Activated naive CD4-positive, alpha-beta T cell treated with anti-CD3 and anti-CD28 coated beads, Interleukin-2, amount 50 U/mL, for 72 hours (primary cell): ENCODE measurements at places on chromosomes 1 and 21. TPM values are rescaled to one million over a fixed set of nuclear protein-coding genes. Genes with fewer than 3 reads are reported as not detected.
A peak's percentile ranks its signal among the peaks of the same experiment; 100 is the strongest.

DNA sequence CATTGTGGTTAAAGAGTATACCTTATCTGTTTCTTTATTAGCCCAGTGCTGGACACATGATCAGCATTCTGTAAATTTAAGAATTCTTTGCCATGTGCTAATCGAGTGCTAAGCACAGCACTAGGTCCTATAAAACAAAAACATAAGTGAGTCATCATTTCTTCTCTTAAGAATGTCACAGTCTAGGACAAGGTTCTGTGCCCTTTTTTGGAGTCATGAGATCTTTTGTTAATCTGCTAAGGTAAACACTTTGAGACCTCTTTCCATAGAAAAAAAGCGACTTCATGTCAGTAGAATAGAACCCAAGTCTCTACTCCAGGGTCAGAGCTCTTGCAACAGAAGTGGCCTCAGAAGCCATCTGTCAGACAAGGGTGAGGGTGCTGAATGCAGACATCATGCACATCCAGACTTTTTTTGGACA lies 70.0 kb upstream of the NFIA start:
- DNase-seq = no peak

- no peak for DNase-seq
These were observed 732 bp downstream of the SFN start for GRCh38 chr1:26863685-26864077.

- DNase-seq = no peak
These were observed 12.9 kb downstream of the PLEKHM2 start for GRCh38 chr1:15696956-15697521.

DNA sequence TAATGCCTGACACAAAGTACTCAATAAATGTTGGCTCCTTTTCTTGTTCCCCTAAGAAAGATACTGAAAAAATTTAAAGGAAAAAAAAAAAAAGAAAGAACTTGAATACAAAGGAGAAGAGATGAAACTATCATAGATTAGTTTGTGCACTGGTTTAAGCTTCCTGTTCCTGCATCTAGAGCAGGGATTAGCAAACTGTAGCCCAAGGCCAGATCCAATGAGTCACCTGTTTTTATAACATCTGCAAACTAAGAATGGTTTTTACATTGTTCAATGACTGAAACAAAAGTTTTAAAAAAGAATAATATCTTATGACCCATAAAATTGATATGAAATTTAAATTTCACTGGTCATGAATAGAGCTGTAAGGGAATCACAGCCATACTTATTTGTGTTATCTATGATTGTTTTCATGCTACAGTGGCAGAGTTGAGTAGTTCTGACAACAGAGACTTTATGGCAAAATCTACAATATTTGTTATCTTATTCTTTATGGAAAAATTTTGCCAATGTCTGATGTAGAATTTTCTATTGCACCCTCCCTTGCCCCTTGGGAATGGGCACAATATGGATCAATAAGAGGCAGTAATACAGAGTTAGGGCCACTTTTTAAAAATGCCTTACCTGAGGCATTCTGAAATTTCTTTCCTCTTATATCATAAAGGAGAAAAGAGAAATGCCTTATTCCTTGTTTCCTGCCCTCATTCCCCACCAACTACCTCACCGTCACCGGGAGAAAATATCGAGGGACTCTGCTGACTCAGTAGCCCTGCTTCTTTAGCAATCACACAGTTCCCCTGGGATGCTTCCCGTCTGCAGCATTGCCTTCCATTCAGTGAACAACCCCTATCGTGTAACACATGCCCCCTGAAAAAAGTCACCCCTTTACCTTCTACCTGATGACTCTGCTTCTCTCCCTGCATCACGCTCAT lies 50.6 kb downstream of the WDR64 start:
- DNase-seq = no peak

GRCh38 chr1:116311756-116312680 lies 61.0 kb upstream of the ATP1A1 start:
- no peak for DNase-seq

DNA sequence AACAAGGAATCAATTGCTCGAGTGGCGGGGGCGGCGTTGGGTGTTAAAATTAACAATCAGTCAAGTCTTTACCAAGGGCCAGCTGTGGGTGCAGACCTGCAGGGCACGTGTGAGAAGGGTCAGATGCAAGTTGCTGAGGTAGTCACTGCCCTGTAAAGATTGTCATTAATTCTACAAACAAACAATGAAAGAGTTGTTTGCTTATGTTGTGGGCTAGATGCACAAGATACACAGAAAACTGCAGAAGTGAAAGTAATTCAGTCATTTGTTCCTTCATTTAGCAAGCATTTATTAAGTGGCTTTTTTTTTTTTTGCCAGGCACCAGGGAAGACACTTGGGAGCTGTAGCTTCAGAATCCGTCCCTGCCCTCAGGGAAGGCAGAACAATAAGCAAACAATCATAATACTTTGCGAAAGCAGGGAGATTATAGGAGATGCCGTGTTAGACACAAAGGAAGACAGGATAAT lies 79.5 kb downstream of the NR5A2 start:
- DNase-seq = no peak

DNA sequence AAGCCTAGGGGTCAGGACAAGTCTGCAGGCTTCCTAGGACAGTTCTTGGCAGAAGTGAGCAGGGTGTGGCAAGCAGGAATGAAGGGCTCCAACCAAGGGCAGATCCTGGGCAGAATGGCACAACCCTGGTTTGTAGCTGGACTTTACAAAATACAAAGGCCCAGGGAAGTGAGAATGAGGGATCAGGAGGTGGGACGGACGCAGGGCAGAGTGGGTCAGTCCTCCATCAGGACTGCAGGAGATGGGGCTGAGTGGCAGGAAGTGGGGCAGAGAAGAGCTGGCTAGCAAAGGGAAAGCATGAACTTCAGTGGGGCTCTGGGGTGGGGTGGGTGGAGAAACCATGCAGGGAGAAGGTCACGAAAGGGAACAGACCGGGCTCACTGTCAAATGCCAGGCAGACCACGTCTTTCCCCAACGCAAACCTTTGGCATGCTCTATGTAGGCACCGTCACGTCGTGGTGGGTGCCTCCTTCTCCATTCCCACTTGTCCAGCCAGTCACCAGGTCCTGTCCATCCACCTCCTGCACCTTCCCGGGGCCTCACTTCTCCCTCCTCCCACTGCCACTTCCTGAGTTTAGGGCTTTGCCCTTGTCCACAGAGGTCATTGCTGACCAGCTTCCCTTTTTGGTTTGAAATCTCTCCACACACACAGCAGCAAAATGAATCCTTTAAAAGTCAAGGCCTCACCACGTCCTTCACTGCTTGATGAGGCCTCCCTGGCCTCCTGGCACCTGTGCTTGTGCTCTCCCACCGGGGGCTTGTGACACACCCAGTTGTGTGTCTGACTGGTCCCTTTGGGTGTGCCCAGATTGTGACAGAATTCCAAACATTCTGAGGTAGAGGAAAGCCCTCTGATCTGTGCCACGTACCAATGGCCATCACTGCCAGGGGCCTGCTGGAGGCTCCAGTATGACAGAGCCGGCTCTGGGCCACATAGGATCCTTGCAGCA lies 8.7 kb upstream of the CLDN19 start:
- no peak for DNase-seq

GRCh38 chr1:37622131-37622530 lies 12.6 kb downstream of the RSPO1 start:
- DNase-seq = no peak

- no peak for DNase-seq
These were observed 56.3 kb downstream of the NVL start for GRCh38 chr1:224273641-224274040.

GRCh38 chr1:230144758-230145504 lies 77.9 kb downstream of the GALNT2 start:
- DNase-seq = no peak

DNA sequence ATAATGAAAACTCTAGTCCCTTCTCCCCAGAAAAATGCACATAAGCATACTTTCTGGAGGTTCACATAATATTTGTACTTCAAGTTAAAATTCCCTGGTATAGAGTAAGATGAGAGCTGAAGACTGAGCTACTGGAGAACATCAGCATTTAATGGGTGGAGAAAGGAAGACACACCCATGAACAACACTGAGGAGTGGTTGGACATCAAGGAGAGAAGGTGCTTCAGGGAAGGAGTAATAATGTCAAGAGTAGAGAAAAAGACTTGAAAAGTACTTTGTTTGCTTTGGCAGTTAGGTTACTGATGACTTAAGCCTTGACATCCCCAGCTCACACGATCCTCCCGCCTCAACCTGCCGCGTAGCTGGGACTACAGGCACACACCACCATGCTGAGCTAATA lies 21.9 kb downstream of the PEA15 start:
- DNase-seq = no peak

- no peak for DNase-seq
These were observed 10.9 kb upstream of the DPT start for GRCh38 chr1:168739908-168740307.

- DNase-seq = no peak
These were observed 7.5 kb downstream of the SLX9 start for GRCh38 chr21:44947111-44947929.

GRCh38 chr1:24991697-24992096 lies 61.6 kb upstream of the RUNX3 start:
- no peak for DNase-seq

DNA sequence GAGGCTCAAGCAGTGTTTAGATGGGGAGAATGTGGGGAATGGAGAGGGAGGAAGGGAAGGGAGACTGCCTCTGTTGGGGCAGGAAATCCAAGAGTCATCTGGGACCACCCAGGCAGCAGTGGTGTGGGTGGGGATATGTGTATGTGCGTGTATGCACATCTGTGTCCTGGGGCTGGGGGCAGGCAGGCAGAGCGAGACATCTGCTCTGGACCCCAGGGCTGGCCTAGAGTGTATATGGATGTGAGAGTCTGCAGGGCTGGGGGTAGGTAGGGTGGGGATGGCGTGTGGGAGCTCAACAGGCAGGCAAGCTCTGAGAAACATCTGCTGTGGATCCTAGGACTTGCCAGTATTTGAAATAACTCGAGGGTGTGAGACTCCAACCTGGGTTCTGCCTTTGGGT lies 3.5 kb downstream of the PTCH2 start:
- DNase-seq = no peak

GRCh38 chr1:48777219-48777895 lies 666 bp upstream of the BEND5 start:
- DNase-seq = no peak

- DNase-seq = no peak
These were observed 47.3 kb upstream of the FGGY start for GRCh38 chr1:59249396-59250137.

DNA sequence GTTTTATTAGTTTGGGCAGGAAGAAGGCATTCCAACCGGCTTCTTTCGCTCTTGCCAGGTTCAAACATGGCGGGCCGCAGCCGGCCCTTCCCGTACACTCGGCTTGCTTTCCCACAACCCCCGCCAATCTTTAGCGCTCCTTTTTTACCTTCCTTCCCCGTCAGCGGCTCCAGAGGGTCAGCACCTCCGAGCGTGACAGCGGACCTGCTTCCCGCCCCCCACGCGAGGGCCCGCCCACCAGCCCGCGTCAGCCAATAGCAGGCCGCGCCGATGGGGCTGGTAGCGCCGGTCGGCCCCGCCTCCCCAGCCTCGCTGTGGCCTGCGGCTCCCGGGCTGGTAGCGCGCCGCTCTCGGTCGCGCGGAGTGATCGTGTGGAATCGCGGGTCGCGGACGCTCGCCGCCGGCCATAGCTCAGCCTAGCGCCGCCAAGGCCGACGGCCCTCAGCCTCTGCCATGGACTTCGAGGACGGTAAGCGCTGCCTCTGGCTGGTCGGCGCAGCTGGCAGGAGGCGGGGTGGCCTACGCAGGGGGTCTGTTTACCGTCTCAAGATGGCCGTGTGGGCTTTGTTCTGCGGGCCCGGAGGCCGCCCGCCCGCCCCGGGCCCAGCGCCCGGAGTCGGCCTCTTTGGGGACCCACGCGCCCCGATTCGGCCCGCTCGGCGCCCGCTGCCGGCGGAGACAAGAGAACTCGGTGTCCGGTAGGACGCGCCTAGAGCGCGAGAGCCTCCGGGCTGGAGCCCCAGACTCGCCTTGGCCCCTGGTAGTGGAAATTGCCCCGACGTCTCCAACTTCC lies at the start of gene ZNF326:
Gene ZNF326, plus strand, starts transcription at position 306 of the 793 bp plus-strand sequence. Its CDS starts 148 bp downstream, at position 454.
- DNase-seq = peak; percentile 98

Gene AMIGO1
- 0.97 TPM for total RNA-seq

Gene SLC45A3
- 0.57 TPM for total RNA-seq

Gene MYCL
- total RNA-seq = 0.14 TPM

Gene TSTD1
- total RNA-seq = 66.8 TPM

Gene ABL2
- total RNA-seq = 9.4 TPM

Gene CTXND2
- total RNA-seq = not detected

Gene MMP23B
- 1.6 TPM for total RNA-seq

Gene HRNR
- total RNA-seq = not detected

Gene TNFRSF9
- 10.8 TPM for total RNA-seq

Gene ZBTB37
- 9.5 TPM for total RNA-seq

Gene KRTCAP2
- total RNA-seq = 106 TPM
